ENCODE measurements at places on chromosomes 2 and 18.

GRCh38 chr2:168645696-168646338 lies 156.6 kb upstream of the NOSTRIN start:
- no peak for DNase-seq

DNA sequence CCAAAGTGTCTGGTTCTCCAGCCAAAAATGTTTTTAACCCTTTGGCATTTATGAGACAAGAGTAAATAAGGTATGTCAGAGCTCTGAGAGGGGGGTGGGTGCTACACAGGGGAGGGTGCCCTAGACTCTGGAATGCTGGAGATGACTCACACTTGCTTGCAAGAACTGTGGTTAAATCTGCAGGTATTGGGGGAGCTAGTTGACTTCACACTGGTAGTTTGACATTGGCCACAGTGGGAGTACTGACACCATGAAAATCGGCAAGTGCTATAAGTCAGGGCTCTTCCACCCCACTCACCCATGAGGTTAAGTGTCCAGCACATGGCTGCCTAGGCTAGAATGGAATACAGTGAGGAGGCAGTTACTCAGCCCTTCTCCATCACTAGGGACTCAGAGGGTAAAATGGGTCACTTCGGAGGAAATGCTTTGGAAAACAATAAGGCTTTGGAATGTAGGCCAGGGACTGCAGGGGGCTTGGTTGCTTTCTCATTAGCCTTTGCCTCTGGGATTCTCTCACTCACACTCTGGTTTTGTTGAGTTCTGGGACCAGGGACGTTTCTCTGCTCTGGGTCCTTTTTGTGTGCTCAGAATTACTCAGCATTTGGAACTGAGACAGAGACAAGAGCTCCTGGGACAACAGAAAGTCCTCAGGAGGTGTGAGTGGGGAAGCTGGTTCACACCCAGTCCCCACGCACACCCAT lies 91.6 kb downstream of the ACKR3 start:
- DNase-seq, result no peak

- no peak for DNase-seq
These were observed 58.2 kb downstream of the PPP1R1C start for GRCh38 chr2:182043861-182044260.

DNA sequence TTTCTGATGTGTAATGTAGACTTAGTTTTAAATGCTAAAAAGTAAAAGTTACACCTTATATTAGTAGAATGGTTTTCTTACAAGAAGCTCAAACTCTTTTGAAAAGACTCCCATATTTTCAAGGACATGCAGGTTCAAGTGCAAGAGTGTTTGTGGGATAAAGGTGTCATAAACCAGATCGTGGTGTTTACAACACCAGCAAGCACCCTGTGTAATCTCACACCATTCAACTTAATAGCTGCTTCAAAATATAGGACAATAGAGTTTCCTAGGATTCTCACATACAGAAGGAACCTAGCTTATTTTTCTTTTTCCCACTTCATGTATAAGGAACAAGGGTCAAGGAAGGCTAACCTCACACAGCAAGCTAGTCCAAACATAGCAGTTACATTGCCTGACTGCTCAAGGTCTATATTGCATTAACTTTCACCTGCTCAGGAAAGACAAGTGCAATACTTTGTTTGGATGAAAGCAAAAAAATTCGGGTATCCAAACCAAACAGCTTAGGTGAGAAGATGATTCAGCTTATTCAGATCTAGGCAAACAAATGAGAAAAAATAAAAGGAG lies 172.3 kb downstream of the IKZF2 start:
- DNase-seq, result no peak

DNA sequence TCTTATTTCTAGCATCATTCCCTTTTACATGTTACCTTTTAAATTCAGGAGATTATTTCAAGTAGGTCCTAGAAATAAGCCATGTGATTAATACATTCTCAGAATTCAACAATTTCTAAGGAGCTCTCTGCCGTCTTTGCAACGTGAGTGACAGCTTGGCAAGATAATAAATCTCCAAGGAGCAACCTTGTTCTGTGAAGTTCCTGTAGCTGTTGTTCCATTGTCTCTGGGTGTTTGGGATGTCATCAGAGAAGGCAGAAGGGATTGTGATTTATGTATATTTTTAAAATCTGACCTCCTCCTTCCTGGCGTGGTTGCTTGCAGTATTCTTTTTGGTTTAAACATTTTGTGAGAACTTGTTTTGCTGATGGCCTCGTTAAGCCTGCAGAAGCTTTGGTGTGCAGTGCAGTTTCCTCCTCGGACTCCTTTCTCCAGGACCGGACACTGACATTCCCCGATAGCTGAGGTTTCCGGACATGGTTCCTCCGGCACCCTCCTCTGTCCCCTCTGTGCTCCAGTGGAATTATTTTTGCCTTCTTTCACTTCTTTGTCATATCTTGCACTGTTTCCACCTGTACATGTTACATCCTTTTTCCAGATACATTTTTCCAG lies 33.7 kb downstream of the RAMP1 start:
- DNase-seq, result no peak

DNA sequence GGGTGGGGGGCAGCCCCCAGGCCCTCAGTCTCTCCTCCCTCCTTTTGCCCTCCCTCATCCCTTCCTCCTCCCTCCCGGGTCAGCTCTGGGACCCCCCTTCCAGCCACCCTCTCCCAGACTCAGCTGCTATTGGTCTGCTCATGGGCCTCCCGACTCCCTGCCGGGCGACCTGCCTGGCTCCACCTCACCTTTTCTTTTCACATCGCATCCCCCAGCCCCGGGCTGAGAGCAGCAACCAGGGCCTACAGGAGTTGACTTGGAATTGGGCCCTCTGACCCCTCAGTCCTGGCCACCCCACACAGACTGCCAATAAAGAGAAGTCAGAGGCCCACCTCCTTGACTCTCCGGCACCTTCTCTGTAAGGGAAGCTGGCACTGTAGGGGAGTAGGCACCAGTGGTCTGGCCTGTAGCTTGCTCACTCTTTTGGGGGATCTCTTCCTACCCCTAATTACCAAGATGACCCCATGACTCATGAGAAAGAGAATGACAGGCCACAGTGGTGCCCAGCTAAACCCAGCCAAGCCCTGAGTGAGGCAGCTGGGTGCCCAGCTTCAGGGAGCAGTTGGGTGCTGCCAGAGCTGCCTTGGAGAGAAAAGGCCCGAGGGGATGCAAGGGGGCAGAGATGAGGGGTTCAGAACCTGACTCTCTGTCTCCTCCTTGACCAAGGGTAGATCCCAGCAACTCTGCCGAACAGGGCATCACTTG lies 2.0 kb upstream of the ECEL1 start:
- DNase-seq, result no peak
